LoVo (cell line): ENCODE measurements at places on chromosomes 3 and 15.

GRCh38 chr3:161851941-161852566 lies 355.4 kb downstream of the OTOL1 start:
- DNase-seq, result peak; percentile 42

DNA sequence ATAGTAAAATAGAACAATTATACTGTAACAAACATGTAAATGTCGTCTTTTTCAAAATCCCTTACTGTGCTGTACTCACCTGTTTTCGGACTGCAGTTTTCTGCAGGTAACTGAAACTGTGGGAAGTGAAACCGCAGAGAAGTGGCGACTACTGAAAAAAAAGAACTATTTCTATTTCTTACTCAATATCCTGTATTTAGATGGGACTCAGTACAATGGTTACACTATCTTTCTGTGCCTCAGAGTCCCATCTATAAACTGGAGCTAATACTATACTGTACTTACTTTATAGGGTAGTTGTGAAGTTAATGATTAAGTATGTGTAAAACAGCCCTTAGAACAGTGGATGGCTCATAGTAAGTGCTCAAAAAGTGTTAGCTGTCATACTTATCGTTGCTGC lies 14.3 kb upstream of the P2RY12 start:
- no peak for DNase-seq

DNA sequence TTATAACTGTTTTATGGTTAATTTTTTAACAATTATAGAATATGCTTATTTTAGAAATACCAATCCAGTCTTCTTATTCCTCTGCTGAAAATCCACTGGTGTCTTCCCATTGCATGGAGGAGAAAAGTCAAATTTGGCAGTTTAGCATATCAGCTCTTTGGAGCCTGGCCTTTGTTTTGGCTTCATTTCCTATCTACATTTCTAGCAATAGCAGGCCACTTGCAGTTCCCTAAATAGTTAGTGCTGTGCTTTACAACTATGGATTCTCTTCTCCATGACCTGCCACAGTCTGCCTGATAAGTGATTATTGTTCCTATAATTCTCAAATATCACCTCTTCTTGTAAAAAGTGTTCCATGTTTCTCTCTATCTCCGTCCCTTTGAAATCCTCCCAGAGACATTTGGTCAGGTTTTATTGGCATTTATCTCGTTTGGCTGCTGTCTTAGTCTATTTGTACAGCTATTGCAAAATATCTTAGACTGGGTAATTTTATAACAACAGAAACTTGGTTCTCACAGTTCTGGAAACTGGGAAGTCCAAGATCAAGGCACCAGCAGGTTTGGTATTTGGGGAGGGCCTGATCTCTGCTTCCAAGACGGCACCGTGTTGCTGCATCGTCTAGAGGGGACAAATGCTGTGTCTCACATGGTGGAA lies 8.2 kb upstream of the SEC22A start:
- no peak for DNase-seq

DNA sequence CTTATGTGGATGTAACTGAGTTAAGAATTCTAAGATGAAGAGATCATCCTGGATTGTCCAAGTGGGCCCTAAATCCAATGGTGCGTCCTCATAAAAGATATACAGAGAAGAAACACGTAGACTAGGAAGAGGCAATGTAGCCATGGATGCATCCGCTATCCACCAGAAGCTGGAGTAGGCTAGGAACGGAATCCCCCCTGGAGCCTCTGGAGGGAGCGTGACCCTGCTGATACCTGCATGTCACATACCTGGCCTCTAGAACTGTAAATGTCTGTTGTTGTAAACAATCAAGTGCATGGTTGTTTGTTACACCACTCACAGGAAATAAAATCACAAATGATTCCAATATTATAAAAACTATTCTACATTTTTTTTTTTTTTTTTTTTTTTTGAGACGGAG lies 254.5 kb upstream of the RORA start:
- DNase-seq, result no peak

DNA sequence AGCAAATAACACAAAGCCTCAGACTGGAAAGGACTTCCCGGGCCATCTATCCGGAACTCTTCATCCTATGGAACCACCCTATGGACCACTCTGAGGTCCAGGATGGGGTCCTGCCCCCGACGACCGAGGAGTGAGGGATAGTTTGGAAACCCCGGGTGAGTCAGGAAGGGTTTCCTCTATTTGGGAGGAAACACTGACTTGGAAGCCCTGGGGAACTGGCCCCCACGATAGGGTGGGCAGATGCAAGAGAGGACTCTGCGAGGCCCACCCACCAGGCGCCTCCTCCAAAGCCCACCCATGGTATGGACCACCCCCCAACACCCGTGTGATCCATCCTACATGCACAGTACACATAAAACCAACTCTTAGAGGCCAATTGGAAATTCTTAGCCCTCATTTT lies 69.4 kb downstream of the CPN2 start:
- no peak for DNase-seq

- DNase-seq, result no peak
Measured at GRCh38 chr15:51558411-51558810, 64.2 kb downstream of the DMXL2 start.

DNA sequence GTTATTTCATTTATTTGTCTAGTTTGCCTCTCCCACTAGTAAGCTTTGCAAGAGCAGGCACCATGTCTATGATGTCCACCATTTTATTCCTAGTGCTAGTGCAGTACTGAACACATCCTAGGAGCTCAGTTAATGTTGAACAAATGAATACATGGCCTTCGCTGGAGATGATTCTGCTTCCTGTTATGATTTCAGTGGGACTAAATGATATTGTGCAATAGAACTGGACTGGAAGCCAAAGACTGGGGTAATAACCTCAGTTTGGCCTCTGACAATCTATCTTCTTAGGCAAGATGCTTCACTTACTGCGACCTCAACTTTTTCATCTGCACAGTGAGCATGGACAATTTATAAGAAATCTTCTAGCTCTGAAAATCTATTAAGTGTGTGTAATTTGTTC lies 191.3 kb downstream of the ADAMTSL3 start:
- no peak for DNase-seq

DNA sequence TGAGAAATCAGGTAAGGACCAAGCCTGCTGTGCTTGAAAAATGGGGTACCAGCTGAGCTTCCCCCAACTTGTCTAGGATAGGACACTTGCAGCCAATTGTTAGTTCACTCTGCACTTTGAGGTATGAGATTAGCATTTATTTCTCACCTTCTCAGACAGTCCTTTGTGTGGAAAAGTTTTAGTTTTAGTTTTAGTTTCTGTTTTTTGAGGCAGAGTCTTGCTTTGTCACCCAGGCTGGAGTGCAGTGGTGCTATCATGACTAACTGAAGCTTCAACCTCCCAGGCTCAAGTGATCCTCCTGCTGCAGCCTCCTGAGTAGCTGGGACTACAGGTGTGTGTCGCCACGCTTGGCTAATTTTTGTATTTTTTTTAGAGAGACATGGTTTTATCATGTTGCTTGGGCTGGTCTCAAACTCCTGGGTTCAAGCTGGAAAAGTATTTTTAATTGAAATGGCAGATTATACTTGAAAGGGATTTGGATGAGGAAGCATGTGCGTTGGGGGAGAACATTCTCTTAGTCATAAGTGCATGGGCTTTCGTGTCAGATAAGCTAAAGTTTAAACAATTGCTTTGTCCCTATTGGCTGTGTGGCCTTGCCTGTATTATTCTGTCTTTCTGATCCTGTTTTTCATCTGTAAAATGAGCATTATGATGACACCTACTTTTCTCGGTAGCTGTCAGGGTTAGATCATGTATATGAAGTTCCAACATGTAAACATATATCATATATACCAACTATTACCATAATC lies 25.2 kb upstream of the CCK start:
- DNase-seq, result no peak

DNA sequence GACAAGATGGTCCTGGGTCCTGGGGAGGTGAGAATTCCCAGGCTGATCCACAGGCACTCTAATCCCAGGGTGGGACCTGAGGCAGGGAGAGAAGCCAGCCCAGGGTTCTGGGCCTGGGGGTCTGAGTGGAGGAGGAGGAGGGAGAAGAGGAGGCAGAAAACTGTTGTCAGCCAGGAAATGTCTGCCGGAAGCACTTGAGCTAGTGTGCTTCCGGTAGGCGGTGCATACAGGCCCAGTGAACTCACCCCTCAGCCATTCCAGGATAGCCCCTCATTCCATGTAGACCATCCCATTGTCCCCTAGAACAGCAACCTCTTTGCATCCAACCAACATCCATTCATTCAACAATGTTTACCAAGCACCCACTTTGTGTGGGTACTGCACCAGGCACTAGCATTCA lies 47.9 kb upstream of the LCTL start:
- no peak for DNase-seq

GRCh38 chr15:47486040-47486439 lies 231.3 kb upstream of the SEMA6D start:
- no peak for DNase-seq

DNA sequence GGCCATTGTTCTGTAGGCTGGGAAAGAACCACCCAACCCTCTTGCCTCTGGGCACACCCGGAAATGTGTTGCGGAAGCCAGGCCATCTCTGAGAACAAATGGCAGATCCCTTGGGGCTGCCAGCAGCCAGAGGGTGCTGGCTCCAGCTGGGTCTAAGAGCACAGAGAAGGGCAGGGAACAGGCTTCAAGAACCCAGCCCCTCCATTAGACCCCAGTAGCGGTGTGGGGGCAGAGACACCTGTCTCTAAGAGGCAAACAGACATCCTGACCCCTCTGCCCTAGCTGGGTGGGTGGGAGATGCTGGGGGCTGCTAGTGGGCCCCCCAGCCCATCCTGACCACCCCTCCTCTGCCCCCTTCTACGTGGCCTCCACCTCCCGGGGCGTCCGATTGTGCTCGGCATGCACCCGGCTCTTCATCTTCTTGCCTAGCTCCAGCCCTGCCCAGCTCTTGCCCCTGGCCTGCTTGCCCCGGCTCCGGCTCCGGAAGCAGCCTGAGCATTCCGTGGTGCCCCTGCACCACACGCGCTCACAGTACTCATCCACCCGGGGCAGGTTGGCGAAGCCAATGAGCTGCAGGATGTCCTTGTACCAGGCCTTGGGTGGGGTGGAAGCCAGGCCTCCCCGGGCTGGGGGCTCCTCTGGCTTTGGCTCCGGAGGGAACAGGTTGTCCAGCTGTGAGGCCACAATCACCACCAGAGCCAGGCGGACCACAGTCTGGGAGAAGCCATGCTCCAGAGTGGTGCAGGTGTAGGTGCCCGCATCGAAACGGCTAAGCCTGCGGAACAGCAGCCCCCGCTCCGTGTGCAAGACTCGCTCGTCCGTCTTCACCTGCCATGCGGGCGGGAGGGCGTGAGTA lies 9.4 kb downstream of the SEMA3G start:
- no peak for DNase-seq
